Spinal cord (tissue), 10 donors: ENCODE measurements at places on chromosomes 7 and 10. TPM values are rescaled to one million over a fixed set of nuclear protein-coding genes. Genes with fewer than 3 reads are reported as not detected.

RAB19 gene
- 0.44 TPM for total RNA-seq

GARIN1A gene
- 2.6 TPM for total RNA-seq

NEURL1 gene
- 10.9 TPM for total RNA-seq

TMEM140 gene
- total RNA-seq = 3.0 TPM

C10orf71 gene
- 0.06 TPM for total RNA-seq

SPACDR gene
- 2.1 TPM for total RNA-seq

SLK gene
- total RNA-seq = 55.3 TPM

CACNA2D1 gene
- 28.1 TPM for total RNA-seq

MRLN gene
- total RNA-seq = 1.6 TPM

CALML3 gene
- not detected for total RNA-seq

CYP3A7 gene
- not detected for total RNA-seq
